ENCODE measurements at places on chromosomes 6 and 20.

GRCh38 chr6:158071121-158072082, 89.7 kb downstream of the SYNJ2 start:
- no peak for DNase-seq

DNA sequence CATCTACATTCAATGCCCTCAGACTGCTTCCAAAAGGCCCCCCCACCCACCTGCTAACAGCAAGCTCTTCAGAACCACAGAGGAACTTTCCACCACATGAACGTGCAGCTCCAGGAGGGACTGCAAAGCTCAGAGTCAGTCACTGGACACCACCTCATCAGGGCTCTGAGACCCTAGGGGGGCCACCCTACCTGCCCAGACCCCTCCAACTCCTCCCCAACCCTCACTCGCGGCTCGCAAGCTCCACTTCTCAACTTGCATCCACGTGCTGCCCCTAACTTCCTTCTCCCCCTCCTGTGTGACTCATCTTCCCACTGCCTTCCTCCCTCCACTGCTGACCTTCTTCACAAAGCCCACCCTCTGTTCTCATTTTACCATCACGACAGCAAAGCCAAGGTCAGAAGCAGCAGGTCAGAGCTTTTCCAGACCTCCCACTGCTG, 6.5 kb downstream of the MBOAT1 start:
- no peak for DNase-seq

DNA sequence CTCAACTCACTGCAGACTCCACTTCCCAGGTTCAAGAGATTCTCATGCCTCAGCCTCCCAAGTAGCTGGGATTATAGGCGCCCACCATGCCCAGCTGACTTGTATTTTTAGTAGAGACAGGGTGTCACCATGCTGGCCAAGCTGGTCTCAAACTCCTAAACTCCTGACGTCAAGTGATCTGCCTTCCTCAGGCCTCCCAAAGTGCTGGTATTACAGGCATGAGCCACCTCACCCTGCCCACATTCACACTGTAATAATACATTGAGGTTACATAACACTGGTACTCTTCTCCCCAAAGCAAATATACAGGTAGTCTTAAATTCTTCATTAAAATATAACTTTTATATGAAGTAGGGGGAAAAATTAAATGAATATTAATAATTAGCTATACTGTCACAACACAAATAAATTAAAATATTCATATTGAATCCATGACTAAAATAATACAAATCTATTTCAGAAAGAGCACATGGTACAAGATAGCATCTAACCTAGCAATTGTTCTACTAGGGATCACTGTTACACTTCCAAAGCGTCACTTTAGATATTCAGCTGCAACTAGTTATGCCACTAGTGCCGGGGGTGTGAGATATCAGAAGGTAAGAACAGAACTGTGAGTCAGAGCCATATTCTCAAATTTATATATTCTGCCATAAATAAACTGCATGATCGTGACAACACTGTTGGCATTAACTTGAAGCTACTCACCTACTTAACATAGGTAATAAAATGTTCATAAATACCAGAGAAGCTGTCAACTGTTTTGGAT, 169.1 kb upstream of the SHLD1 start:
- DNase-seq: no peak

DNA sequence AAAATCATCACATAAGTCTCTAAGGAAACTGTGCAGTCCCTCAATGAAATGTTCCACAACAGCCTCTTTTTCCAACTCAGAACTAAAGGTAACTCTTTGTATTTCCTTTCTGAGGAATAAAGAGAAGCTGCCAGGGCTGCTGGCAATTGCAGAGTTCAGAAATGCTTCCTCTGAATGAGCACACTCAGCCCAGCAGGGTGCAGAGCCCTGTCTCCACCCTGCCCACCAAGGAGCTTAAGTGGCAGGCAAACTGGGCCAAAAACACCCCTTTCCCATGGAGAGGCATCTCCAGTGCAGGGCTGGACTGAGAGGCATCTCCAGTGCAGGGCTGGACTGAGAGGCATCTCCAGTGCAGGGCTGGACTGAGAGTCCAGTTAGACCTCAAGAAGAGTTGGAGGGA, 255.4 kb downstream of the GMPR start:
- DNase-seq: no peak

DNA sequence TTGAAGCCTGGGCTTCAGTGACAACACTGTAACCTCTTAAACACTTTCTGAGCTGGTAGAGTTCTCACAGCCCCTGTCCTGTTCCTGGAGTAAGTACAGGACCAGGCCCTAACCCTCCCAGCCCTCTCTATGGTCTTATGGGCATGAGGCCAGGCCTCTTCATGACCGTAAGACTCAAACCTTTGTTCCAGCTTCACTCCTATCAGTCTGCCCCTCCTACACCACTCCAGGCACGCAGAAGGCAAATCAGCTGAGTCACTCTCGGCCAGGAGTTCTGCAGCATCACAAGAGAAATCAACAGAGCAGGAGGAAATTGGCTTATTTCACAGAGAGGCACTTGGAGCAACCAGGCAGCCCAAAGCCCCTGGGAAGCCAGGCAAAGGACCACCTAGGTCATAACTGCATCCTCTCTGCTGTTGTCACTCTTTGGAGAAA, 25.3 kb upstream of the CHD6 start:
- DNase-seq: peak; percentile 94

- DNase-seq: no peak
These were observed 109.0 kb downstream of the HFE start for GRCh38 chr6:26195924-26196845.

DNA sequence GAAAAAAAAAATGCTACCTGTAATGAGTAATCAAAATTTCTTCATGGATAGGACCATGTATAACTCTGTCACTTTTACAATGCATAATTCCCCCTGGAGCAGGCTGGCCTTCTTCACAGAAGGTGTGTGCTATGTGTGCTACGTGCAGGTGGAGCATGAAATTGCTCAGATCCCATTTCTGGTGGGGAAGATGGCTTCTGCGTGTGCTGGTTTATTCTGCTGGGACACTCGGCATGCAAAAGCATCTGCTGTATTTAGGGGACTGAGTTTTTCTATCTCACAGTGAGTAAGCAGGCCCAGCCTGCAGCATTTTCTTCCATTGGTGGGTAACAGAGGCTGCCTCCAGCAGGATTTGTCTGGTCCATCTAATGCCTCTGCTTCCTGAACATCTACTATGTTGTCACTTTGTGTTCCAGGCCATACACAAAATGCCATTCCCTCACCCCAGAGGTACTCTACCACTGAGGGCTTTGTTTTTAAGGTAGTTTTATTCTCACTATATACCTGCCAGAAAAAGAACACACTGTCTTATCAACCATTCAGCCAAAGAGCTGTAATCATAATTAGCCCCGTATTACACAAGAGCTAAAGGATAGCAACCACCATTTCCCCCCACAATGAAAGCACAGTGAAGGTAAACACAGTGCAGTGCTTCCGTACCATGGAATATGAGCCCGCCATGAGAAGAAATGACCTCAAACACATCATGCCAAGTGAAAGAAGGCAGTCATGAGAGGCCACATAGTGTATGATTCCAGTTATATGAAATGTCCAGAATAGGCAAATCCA, 62.4 kb downstream of the SYNDIG1 start:
- no peak for DNase-seq

GRCh38 chr20:572727-573126, 29.1 kb upstream of the CSNK2A1 start:
- DNase-seq: no peak

DNA sequence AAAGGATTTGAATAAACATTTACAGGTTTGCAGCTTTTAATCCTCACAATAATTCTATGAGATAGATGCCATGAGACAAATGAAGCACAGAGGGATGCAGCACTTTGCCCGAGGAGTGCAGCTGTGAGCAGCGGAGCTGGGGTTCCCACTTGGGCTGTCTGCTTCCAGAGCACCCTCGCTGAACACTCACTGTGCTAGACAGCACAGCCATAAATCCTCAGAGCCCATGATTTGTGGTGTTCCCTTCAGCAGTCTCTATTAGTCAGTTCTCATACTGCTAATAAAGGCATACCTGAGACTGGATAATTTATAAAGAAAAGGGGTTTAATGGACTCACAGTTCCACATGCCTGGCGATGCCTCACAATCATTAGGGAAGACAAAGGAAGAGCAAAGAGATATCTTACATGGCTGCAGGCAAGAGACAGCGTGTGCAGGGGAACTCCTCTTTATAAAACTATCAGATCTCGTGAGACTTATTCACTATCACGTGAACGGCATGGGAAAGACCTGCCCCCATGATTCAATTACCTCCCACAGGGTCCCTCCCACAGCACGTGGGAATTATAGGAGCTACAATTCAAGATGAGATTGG, 25.3 kb upstream of the CTAGE9 start:
- DNase-seq: no peak

- DNase-seq: no peak
These were observed 438.1 kb downstream of the HACE1 start for GRCh38 chr6:104421650-104422049.

- no peak for DNase-seq
These were observed 113.5 kb downstream of the FAXC start for GRCh38 chr6:99236010-99236409.

- no peak for DNase-seq
These were observed 15.8 kb downstream of the FOXF2 start for GRCh38 chr6:1405221-1405620.

- DNase-seq: no peak
These were observed 64.5 kb downstream of the IPCEF1 start for GRCh38 chr6:154292066-154292465.

DNA sequence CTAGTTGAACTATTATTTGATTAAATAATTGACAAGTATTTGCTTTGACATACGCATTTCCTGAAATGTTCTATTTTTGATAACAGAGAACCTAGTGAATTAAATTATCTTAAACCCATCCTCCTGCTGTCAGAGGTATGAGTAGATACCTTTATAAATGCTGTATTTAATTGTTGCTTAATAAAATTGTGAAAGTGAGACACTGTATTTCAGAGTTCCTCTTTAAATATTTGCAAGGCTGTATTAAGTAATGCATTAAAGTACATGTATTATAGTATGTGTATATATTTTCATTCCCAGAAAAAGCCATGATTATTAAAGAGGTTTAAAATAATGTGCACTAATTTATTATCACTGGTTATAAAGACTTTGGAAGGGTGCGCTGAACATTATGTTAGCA, 483.8 kb downstream of the TFAP2B start:
- DNase-seq: no peak

DNA sequence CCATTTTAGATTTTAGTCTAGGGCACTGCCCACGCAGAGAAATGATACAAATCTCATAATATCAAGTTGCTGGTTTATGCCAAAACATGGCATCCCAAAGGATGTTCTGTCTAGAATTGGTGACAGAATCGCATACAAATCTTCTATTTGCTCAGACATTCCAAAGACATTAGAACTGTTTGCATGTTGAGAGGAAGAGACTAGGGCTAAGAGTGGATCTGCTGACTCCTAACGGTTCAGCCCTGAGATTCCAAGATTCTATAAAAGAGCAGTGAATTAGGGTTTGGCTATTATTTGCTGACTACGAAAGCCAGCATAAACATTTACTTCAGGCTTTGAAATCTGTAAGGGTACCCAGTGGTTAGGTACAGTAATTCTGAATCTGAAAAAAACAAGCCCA, 3.6 kb downstream of the EPB41L2 start:
- DNase-seq: no peak

DNA sequence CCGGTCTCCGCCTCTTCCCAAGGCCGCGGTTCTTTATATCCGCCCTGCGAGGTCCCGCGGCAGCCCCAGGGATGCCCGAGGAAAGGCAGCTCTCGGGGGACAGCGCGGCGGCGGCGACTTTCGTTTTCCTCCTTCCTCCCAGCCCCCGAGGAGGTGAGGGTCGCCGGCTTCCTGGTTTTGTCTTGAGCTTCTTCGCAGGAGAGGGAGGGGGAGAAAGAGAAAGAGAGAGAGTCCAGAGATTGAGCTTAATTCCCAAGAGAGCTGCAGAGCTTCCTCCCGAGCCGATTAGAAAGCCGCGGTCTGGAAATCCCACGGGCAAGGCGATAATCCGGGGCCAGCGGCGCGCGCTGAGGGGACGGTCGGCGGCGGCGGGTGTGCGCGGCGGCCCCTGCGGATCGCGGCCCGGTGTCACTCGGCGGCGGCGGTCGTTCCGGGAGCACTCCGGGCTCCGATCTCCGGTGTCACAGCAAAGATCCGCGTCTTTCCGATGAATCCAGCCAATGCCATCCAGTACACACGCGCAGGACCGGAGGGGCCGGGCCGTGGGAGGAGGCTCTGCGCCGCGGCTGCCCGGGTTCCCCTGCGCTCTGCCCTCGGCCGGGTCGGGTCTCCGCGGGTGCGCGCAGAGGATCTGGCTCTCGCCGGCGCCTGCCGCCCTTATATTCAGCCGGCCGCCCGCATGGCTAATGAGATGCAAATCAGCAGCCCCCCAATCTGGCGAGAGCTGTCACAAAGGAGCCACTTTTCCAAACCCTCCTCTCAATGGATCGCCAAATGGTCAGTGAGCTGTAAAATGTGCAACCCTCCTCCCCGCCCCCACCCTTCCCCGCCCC, at the start of gene DLL1:
Gene DLL1 (minus strand): TSS at position 783 of the 833 bp plus-strand sequence. CDS start 939 bp downstream, outside the sequence.
- peak; percentile 41 for DNase-seq

DNA sequence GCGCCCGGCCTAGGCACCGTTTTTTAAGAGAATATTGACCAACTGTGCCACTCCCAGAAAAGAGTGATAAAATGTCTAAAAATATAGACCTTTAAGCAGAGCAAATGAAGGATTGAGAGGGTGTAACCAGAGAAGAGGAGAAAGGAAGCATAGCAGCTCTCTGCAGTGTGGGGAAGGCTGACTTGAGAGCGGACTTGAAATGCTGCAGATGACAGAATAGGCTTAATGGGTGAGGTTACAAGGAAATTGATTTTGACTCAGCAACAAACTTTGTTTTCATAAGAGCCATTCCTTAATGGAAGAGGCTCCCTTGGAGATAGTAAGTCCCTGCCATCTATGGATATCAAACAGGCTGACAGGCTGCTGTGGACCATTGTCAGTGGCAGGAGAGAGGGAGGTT, 7.7 kb upstream of the JAG1 start:
- DNase-seq: no peak

GRCh38 chr6:42783876-42784642, 2.2 kb downstream of the BICRAL start:
- DNase-seq: peak; percentile 77

DNA sequence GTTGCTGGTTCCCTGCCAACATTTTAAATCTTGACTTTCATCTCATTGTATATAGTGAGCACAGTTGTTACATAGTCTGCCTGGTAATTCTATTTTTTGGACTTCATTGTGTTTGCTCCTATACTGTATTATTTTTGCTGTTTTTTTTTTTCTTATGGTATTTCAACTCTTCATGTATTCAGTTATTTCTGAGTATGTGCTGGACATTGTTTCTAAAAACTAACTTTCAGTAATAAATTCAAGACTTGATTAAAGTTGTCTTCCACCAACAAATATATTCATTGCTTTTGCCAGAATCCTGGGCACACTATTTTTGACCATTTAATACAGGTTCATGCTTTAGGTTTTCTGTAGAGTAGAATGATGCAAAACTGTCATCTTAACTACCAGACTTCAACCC, 698.3 kb downstream of the MAFB start:
- no peak for DNase-seq

- no peak for DNase-seq
These were observed 22.3 kb downstream of the FOXA2 start for GRCh38 chr20:22561965-22562577.

DNA sequence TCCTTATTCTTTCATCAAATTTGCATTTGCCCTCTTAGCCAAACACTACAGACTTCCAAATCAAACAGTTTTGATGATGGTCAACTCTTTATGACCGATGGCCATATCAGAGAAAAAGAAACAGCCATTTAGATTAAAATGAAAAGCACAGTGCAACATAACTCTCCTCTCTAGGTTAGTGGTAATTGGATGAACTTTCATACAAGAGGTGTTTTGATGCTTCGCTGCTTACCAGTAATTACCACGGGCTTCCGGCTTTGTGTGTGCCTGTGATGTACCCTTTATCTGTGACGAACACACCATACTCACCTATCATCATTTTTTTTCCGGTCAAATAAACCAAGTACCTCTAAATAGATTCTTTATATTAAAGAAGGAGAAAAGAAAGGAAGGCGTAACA, 181.8 kb downstream of the FOXA2 start:
- peak; percentile 99 for DNase-seq

All from NCI-H510A treated with DMSO at 0.1 percent for 48 hours (cell line).